Left ventricle myocardium inferior (tissue), 1 donor: ENCODE measurements at places on chromosomes 3 and 15.
A peak's percentile ranks its signal among the peaks of the same experiment; 100 is the strongest.

- no peak for DNase-seq
Observed at GRCh38 chr3:71495708-71496472, 87.6 kb downstream of the FOXP1 start.

DNA sequence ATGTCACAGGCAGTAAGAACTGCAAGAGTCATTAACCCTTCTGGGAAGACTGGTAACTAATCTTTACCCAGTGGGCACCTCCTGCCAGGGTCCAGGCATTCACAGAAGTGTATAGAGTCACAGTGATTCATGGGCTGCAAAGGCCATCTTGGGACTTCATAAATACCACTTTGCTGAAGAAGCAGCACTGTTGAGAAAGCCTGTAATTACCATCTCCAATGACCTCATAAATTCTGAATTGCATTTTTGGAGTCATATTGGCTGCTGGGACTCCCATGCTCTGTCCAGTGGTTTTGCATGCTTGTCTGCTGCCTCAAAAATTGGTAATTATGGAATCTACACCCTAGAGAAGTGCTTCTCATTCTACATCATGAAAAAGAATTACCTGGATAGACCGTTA is 837.2 kb downstream of the NTRK3 start:
- DNase-seq: no peak

- DNase-seq: no peak
Observed at GRCh38 chr3:127237835-127238234, 44.9 kb downstream of the PRR23E start.

DNA sequence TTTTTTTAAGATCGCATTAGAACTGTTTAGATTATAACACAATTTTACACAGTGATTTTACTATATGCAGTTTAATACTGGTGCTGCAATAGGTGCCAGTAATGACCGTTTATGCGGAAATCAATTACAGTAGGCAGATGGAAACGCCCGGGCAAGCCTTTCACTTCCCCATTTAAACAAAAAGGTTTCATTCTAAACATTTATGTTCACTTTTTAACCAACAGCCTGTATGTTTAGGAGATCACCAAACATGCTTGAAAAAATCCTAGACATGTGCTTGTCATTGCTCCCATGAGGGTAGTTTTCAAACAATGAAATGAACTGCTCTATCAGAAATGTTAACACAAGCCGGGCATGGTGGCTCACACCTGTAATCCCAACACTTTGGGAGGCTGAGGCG is 2.7 kb downstream of the BNIP2 start:
- no peak for DNase-seq

- no peak for DNase-seq
Observed at GRCh38 chr3:169861871-169862270, 7.9 kb downstream of the LRRC31 start.

DNA sequence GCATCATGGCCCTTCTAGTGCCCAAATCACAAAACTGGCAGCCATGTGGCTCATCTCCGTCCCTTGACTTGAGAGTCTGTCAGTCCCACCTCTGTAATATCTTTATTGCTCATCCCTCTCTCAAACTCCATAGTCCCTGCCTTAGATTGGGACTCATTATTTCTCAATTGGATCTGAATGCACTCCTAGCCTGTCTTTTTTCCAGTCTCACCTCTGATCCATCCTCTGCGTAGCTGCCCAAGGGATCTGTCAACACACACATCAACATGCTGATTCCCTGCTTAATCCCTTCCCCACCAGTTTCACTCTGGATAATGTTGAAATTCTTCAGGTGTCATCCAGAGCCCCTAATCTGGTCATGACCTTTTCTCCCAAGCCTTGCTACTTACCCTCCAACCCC is 39.3 kb downstream of the NMNAT3 start:
- no peak for DNase-seq

GRCh38 chr3:29338377-29338776 is 57.5 kb downstream of the RBMS3 start:
- no peak for DNase-seq

GRCh38 chr3:170037463-170038433 is at the start of gene GPR160:
Gene GPR160 (plus strand): TSS chr3:170037995. CDS start chr3:170083973, 45,978 bp downstream.
- peak; percentile 71 for DNase-seq

GRCh38 chr3:32285891-32286290 is 47.4 kb downstream of the CMTM8 start:
- no peak for DNase-seq

DNA sequence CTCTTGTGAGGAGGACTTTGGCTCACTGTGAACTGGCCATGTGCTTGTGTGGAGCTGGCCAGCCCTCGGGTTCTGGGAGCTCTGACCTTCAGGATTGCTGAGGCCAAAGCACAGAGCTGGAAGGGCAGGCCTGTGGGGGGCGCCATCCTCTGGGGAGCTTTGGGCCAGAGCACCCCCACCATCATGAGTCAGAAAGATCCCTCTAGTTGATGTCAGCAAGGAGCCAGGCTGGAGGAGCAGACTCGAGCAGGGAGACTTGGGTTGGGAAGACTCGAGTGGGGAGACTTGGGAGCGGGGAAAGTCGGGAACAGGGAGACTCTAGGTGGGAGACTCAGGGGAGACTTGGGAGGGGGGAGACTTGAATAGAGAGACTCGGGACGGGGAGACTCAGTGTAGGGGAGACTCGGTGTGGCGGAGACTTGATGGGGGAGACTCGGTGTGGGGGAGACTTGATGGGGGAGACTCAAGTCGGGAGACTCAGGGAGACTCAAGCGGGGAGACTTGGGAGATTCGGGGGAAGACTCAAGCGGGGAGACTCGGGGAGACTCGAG is 37.7 kb upstream of the PLXNA1 start:
- no peak for DNase-seq

- no peak for DNase-seq
Observed at GRCh38 chr15:63146684-63147083, 10.6 kb downstream of the RPS27L start.

GRCh38 chr15:49675041-49675440 is 54.2 kb downstream of the DTWD1 start:
- no peak for DNase-seq

GRCh38 chr3:112531358-112531781 is 30.4 kb downstream of the ATG3 start:
- no peak for DNase-seq

DNA sequence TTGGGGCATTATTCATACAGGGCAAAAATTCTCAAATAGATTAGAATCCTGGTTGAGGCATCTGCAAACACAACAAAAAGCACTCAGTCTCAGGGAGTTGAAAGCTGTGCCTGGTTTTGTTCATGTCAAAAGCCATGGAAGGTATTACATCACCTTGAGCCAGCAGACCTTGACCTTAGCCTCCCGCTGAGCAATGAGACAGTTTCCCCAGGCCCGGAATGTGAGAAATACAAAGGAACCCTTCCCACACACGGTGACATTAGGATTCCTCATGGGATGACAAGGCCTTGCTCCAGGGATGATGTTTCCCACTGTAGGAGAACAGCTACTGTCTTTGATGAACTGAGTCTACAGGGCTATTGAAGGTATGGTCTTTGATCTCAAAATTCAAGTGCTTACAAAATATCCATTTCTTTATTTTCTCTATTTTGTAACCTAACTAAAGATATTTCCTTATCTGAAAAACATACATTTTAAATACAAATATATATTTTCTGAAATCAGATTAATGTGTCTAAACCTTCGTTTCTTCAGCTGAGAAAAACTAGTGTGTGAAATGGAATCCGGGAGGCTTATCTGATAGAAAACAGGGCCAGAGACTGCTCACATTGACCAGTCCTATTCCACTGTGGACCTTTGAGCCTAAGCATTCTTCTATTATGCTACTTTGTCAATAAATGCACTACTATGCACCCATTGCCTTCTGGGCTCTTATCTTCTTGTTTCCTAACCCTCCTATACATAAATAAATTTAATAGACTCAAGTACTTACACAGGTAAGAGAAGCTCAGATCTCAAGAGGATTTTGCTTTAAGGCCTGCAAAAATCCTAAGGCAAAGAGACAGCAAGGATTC is 298.2 kb downstream of the KBTBD8 start:
- DNase-seq: no peak

DNA sequence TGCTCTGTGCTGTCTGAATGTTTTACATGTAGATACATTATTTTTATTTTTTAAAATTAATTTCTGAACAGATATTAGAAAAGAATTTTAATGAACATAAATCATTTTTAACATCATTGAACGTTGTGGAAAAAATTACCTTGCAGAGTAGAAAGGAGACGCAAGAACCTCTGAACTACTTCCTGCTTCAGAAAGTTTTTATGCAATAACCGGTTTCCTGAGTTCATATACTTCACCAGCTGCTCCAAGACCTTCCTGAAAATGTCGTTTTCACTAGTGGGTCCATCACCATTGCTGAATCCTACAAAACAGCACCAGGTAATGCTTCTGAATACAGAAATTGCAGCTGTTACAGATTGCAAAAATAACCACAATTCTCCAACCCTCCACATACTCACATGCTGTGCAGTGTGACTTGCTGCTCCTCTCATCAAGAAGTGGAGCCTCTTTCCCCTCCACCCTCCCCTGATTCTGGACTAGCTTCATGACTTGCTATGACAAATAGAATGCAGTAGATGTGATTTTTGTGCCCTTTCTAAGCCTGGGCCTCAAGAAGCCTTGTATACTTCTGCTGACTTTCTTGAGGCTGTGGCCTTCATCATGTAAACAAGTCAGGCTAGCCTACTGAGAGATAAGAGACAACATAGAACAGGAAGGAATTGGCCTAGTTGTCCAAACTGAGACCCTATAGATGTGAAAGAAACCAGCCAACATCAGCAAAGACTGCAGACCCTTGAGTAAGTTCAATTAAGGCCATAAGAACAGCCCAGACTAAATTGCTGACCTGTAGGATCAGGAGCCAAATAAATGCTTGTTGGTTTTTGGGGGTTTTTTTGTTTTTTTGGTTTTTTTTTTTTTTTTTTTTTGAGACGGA is 80.4 kb downstream of the TRANK1 start:
- no peak for DNase-seq

DNA sequence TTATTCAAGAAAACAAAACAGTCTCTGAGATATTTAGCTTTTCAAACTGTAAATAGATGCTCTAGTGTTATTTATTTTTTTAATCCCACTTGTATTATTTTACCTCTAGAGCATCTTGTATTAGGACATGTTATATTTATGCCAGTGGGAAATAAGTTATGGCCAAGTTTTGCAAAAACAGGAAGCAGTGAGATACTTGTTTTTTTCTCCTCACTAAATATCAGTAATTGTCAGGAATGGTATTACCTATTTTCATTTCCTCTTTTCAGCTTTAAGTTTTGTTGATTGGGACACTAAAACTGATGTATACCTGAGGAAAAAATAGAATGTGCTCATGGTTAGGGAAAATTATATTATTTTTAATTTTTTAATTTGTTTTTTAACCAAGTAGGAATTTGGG is 8.6 kb upstream of the IL20RB start:
- no peak for DNase-seq

DNA sequence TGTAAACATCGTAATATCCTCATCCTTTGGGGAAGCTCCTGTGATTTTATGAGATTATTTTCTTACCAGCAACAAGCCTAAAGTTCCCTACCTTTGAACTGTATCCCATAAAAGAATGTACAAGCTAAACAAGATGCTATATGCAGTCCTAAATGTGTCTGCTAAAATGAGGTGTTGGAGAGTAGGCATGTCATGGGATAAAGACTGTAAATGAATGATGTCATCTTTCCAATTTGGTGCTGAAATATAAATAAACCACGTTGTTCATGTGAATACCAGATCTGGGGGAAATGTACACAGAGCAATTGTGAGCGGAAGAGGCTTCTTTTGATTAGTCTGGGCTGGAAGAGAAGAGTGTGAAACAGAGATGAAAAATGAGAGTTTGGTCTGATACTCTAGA is 214.9 kb upstream of the WNT5A start:
- no peak for DNase-seq

- no peak for DNase-seq
Observed at GRCh38 chr15:50790778-50791453, 25.4 kb upstream of the SPPL2A start.
